ENCODE measurements at places on chromosomes 13 and 19.

GRCh38 chr13:71864986-71865873, 1.8 kb downstream of the DACH1 start:
- no peak for DNase-seq

GRCh38 chr19:7109678-7110289, 40.3 kb downstream of the ZNF557 start:
- DNase-seq, result no peak

GRCh38 chr13:92825938-92826596, 400.5 kb upstream of the GPC6 start:
- DNase-seq, result no peak

GRCh38 chr19:56972291-56972841, 131.8 kb upstream of the PEG3 start:
- DNase-seq, result no peak

DNA sequence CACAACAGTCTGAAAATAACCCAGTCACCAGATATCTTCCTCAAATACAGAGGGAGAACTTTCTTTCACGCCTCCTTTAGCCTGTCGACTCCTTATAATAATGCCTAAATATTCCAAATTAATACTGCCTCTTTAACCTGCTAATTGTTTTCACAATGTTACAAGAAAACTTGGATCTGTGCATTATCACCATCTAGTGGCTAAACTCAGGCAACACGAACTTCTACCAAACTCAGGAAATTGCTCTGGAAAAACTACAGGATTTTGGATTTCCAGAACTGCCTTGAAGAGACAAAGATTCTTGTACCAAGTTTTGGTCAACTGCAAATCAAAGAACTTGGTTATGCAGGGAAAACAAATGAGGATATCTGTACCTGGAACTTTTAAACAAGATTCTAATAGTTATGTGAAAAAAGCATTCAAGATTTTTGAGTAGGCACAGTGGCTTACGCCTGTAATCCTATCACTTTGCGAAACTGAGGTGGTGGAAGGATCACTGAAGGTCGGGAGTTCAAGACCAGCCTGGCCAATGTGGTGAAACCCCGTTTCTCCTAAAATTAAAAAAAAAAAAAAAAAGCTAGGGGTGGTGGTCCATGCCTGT, 10.8 kb downstream of the CLN5 start:
- DNase-seq, result no peak

DNA sequence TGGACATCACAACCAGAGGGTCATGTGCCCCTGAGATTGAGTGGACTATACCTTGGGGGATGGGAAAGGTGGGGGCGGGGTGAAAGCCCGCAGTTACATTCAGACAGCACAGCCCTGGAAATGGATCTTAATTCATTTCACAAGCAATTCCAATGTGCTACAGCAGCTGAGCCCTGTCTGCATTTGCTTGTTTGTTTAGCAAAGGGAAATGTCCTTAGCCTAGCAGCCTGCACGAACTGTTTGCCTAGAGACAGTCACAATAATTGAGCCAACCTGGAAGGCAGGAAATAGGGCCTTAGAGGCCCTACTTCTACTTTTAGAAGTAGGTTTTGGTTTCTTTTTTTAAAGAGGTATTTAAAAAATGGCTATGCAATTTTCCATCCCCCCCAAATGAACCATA, 177.3 kb upstream of the KL start:
- no peak for DNase-seq

- DNase-seq, result no peak
These were observed 291.0 kb downstream of the DLEU7 start for GRCh38 chr13:50552424-50552966.

- no peak for DNase-seq
These were observed 124.1 kb upstream of the UQCRFS1 start for GRCh38 chr19:29337029-29337428.

DNA sequence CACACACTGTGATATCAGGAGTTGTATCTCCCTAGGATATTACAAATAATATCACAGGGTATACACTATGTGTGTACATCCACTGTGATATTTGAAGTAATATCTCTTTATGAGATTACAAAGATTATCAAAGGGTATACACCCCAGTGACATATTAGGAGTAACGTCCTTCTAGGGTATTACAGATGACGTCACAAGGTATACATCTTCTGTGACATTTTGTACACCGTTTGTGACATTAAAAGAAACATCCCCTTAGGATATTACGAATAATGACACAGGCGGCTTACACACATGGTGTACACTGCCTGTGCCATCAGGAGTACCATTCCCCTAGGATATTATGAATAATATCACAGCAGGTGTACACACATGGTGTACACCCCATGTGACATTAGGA, 13.4 kb upstream of the RGCC start:
- DNase-seq, result no peak

GRCh38 chr13:97221989-97222700, at the start of gene MBNL2:
Gene MBNL2, plus strand, starts transcription at chr13:97222333. Its CDS starts 53,903 bp downstream, at chr13:97276236.
- peak; percentile 87 for DNase-seq

- no peak for DNase-seq
These were observed 9.5 kb downstream of the STXBP2 start for GRCh38 chr19:7646426-7646700.

- no peak for DNase-seq
These were observed 235.6 kb upstream of the CSNK1A1L start for GRCh38 chr13:37340901-37341670.

- DNase-seq, result no peak
These were observed 18.2 kb downstream of the CARS2 start for GRCh38 chr13:110687736-110688135.

- no peak for DNase-seq
These were observed at the start of gene PCDH8 for GRCh38 chr13:52848455-52849195. Gene PCDH8, minus strand, starts transcription at chr13:52848640. Its CDS starts 204 bp downstream, at chr13:52848436.

- DNase-seq, result peak; percentile 57
These were observed at the start of gene TMEM221 for GRCh38 chr19:17448131-17448967. Gene TMEM221, minus strand, starts transcription at chr19:17448668. Its CDS starts 206 bp downstream, at chr19:17448462.

GRCh38 chr13:105052711-105053110, 1482.8 kb downstream of the EFNB2 start:
- no peak for DNase-seq

DNA sequence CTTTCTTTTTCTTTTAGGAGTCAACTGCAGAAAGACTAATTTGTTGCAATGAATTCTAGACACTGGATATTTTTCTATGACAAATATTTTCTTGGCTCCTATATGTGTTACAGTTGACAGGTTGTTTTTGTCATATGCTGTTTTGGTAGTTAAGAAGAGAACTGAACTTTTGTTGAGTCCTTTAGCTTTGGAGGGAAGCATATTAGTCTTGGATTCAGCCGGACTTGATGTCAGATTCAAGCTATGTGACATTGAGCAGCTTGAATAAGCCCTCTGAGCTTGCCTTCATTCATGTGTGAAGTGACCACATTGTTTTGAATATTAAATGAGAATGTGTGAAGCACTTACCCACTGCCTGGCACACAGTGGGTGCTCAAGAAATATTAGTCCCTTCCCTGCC, 181.9 kb upstream of the RNF113B start:
- no peak for DNase-seq

DNA sequence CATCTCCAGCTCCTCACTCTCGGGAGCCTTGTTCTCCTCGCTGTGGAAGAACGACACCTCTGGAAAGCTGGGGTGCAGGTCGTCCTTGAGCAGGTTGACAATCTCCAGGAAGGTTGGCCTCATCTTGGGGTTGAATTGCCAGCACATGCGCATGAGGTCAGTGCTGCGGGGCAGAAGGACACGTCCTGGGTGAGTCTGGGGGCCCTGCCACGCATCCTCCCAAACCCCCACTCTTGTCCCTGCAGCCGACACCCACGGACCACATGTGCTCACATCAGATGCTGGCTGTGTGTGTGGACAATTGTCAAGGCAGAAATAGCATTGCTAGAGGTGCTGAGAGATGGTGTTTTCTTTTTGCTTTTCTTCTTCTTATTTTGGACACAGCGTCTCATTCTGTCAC, 47.7 kb downstream of the ZNF557 start:
- no peak for DNase-seq

DNA sequence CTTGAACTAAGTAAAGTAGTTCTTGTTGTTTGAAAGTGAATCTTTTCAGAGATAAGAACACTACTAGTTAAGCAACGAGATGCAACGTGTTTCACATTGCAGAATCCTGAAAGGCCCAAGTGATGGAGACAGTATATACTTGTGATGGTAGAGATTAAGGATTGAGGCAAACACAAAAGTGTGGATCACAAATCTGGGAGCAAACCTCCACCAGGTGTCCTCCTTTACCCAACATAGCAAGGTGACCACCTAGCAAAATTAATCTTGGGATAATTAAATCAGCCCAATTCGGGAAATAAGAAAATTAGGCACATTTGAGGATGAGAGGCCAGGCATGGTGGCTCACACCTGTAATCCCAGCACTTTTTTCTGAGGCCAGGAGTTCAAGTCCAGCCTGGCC, 563.9 kb downstream of the DACH1 start:
- no peak for DNase-seq

DNA sequence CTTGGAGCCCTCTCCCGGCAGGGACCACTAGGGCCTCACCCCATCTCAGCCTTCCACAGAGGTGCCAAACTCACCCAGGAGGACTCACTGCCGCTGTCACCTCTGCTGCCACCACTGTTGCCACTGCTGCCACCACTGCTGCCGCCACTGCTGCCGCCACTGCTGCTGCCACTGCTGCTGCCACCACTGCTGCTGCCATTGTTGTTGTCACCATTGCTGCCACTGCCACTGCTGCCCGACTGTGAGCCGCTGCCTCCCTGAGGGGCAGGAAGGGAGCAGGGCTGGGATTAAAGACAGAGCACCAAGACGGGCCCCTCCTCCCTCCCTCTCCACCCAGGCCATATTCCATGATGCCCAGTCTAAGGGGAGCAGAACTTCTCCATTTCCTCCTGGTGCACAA, 2.1 kb downstream of the DMKN start:
- no peak for DNase-seq

- DNase-seq, result no peak
These were observed 209.3 kb downstream of the HS6ST3 start for GRCh38 chr13:96299235-96299634.

DNA sequence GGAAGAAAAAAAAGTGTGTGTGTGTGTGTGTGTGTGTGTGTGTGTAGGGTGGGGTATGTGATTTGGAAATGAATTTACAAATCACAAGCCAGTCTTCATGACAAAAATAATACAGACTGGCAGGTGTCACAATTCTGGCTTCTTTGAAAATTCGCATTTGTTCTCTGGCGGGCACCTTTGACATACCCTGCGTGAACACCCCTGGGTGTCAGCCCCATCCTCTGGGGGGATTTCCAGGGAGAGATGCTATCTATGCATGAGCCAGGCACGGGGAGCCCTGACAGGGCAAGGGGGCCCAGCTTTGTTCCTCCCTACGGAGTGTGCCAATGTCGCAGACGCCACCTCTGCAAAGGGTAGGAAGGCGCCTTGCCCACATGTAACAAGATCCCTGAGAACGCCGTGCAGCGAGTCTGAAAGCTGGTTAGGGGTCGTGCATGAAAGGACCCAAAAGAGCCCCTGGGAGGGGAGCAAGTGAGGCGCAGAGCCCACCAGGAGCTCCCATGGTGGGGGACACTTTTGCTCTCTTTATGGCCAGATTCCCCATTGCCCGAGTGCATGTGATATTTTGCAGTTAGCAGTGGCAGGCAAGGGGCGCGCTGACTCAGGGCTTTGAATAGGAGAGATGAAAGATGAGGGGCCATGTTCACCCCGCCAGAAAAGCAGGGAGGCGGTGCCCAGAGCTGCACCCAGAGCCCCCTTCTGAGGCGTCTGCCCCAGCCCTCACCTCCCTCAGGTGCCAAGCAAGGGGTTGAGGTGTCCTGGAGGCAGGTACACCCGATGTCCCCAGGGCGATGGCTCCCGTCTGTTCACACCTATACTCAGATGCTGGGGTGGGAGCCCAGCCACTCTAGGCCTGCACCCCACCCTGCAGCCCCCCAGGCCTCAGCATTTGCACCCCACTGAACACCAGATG, 45.3 kb downstream of the KLF2 start:
- peak; percentile 60 for DNase-seq

DNA sequence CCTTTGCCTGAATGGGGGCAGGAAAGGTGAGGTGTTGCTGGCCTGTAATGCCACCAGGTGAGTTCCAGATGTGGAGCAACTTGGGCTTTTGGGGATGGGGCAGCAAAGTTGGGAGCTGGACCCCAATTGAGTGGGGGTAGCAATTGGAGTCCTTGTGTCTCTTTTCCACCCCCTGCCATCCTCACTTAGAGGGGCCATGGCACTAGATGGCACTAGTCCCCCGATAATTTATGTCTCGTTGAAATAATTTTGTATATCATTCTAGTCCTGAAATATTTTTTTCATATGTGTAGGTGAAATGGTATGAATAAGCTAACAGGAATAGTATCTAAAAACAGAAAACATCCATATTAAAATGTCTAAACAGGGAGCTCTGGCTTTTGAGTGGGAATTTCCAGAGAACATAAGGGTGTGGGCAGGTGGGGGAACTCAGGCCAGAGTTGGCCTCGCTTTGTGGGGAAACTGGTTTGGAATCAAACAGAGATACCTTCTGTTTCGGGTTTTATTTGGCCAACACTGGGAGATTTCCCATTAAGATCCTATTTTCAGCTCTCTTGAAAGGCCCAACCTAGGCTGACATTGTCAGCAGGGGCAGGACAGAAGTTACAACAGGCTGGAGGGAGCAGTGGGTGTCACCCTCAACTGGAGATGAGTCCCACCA, 3.4 kb downstream of the ZNF576 start:
- no peak for DNase-seq

GRCh38 chr13:32142956-32143375, 111.4 kb downstream of the FRY start:
- no peak for DNase-seq

DNA sequence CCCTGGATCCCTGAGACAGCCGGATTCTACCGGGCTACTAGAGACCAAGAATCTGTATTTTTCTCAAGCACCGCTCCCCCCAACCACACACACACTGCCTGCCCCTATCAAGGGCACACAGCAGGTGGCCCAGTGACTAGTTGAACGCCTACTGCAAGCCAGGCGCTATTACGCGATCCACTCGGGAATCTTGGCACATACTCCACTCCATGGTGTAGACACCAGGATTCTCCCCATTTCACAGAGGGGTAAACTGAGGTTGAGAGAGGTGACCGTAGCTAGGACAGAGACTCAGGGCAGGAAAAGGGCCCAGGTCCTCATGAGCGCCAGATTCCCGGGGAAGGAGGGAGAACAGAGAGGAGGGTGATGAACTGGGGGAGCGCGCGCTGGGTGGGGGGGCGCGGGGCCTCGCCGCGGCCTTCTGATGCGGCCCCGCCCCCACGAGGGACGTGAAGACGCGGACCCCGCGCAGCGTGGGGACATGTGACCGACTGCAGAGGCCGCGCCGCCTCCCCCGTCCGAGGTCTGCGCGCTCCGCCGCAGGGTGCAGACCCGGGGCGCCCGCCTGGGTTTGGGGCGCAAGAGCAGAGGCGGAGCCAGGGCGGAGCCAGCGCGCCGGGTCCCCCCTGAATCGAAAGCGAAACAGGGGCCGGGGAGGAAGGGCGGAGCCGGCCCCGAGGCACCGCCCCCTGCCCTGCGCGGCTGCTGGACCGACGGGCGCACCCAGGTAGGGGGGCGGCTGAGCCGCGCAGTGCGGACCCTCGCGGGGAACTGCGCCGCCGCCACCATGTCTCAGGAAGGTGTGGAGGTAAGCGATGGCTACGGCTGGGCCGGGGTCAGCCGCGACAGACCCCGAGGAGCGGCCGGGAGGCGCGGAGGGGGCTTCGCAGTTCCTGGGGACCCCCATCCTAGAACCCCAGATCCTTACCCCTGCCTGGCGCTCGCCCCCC, at the start of gene SHFL:
TSS of gene SHFL (plus strand) at position 677 of the 950 bp plus-strand sequence. CDS start at position 788, 111 bp downstream.
- peak; percentile 84 for DNase-seq

All from activated naive CD4-positive, alpha-beta T cell treated with Interleukin-2 at 50 U/mL for 16 hours (primary cell).